H1 (cell line): ENCODE measurements at places on chromosomes 12 and 14.

- peaks cover 4% of the 10 kb centered on the region for H3K4me1 ChIP-seq
- no peaks in the 10 kb centered on the region for H3K36me3 ChIP-seq
- H3K27me3 ChIP-seq: no peaks in the 10 kb centered on the region
- DNase-seq: no peak
- no peak overlapping the region for H3K27ac ChIP-seq
- H3K4me3 ChIP-seq: no peak overlapping the region
These were observed 173.5 kb downstream of the PAX9 start for GRCh38 chr14:36835128-36835527.

DNA sequence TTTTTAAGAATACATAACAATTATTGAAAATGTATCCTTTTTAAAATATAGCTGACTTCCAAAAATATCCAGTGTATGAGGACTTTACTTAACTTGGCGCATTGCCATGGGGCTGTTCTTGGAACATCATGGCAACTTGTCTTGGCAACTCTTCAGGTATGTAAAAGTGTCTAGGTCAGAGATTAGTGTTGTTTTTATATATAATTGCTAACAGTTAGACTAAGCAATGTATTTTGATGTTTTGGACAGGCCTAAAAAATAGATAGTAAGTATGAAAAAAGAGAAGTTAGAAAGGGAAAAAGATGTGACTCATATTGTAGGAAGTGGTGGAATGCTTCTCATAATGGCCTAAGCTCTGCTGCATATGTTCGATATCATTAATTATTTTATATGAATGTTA lies 70.9 kb downstream of the MON2 start:
- no peaks in the 10 kb centered on the region for H3K36me3 ChIP-seq
- no peaks in the 10 kb centered on the region for H3K27me3 ChIP-seq
- H3K4me1 ChIP-seq: no peaks in the 10 kb centered on the region
- no peak for DNase-seq
- no peak overlapping the region for H3K27ac ChIP-seq
- no peak overlapping the region for H3K4me3 ChIP-seq

DNA sequence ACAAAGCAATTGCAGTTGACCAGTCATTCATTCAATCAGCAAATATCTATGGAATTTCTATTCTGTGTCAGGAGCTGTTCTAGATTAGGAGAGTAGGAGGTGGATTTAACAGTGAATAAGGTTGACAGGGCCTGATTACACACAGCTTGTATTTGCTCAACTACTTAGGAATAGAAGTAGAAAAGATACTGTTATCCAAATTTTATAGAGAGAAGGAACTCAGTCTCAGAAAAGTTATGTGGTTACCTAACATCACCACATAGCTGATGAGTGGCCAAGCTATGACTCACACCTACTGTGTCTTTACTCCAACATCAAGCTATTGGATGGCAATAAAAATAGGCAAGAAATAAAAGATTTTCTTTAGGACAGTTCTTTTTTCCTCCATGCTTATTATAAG lies 374.8 kb downstream of the RMST start:
- H3K36me3 ChIP-seq: no peaks in the 10 kb centered on the region
- no peak overlapping the region for H3K4me3 ChIP-seq
- DNase-seq: no peak
- H3K27me3 ChIP-seq: no peaks in the 10 kb centered on the region
- no peak overlapping the region for H3K27ac ChIP-seq

GRCh38 chr12:95548539-95549391 lies 2.5 kb downstream of the USP44 start:
- peak; percentile 83 for DNase-seq
- peak overlapping the region; percentile 95 for H3K4me3 ChIP-seq
- H3K27ac ChIP-seq: peak overlapping the region; percentile 94
- peaks cover 2% of the 10 kb centered on the region; the same call in 1 of the 2 replicates for H3K36me3 ChIP-seq
- H3K4me1 ChIP-seq: peaks cover 5% of the 10 kb centered on the region; the same call in 1 of the 2 replicates
- H3K27me3 ChIP-seq: no peaks in the 10 kb centered on the region

- H3K4me1 ChIP-seq: peaks cover 2% of the 10 kb centered on the region; the same call in 1 of the 2 replicates
- no peak overlapping the region for H3K27ac ChIP-seq
- DNase-seq: no peak
- H3K36me3 ChIP-seq: no peaks in the 10 kb centered on the region
- no peak overlapping the region for H3K4me3 ChIP-seq
These were observed 215.5 kb downstream of the DPF3 start for GRCh38 chr14:72678356-72678755.

- no peak overlapping the region for H3K27ac ChIP-seq
- H3K4me3 ChIP-seq: no peak overlapping the region
- H3K36me3 ChIP-seq: no peaks in the 10 kb centered on the region
- DNase-seq: no peak
These were observed 189.6 kb downstream of the PRKD1 start for GRCh38 chr14:29738056-29738455.

DNA sequence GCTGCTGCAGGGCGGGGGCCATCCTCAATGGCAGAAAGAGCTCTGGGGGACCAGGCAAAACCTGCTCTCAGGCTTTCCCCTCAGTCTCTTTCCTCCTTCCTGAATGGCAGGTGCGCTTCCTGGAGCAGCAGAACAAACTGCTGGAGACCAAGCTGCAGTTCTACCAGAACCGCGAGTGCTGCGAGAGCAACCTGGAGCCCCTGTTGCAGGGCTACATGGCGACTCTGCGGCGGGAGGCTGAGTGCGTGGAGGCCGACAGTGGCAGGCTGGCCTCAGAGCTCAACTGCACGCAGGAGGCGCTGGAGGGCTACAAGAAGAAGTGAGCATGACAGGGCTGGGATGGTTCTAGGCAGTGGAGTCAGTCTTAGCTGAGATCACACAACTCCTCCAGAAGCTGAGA lies 22.9 kb upstream of the KRT83 start:
- no peaks in the 10 kb centered on the region for H3K4me1 ChIP-seq
- no peaks in the 10 kb centered on the region for H3K27me3 ChIP-seq
- H3K36me3 ChIP-seq: no peaks in the 10 kb centered on the region
- no peak for DNase-seq
- no peak overlapping the region for H3K4me3 ChIP-seq

DNA sequence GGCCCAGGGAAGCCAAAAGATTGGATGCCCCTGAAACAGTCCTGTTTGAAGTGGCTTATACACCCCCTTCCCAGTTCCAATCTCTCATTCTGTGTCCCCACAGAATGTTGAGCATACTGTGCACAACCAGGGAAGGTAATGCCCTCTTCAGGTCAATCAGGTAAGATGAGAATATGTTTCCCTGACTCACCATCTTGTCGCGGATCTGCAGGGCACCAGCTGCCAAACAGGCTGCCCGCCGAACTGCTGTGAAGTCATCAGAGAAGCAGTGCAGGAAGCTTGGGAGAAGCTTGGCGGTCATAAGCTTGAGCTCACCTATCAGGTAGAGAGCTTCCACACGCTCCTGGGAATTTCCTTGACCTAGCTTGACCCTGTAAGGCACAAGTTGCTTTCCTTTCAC lies 9.6 kb downstream of the RIOX1 start:
- no peak overlapping the region for H3K4me3 ChIP-seq
- no peaks in the 10 kb centered on the region for H3K27me3 ChIP-seq
- H3K36me3 ChIP-seq: no peaks in the 10 kb centered on the region
- no peak overlapping the region for H3K27ac ChIP-seq
